ENCODE measurements at places on chromosomes 2 and 18.

GRCh38 chr2:98790221-98790620 is 59.3 kb upstream of the MGAT4A start:
- peaks cover 5% of the 10 kb centered on the region for H3K27me3 ChIP-seq
- no peak for DNase-seq
- no peaks in the 10 kb centered on the region for H3K36me3 ChIP-seq
- H3K4me3 ChIP-seq: no peak overlapping the region

DNA sequence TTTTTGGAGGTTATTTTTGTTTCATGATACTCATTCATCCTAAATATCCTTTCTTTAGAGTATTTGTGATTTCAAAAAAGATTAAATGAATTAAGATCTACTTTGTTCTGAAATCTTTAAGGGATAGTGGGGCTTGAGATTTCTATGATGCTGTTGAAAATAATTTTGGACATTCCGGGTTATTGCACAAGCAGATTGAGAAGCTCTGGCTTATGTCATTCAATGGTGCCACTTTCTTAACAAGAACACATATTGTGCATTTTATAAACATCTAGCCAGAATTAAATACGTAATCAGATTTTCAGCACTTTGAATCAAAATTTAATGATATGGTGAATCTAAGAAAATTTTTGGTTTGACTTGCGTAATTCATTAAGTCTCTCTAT is 207.7 kb upstream of the COL3A1 start:
- no peak for DNase-seq
- H3K36me3 ChIP-seq: no peaks in the 10 kb centered on the region
- H3K27ac ChIP-seq: no peak overlapping the region
- no peak overlapping the region for H3K4me3 ChIP-seq

GRCh38 chr2:70560040-70560439 is 6.4 kb upstream of the TGFA start:
- no peak overlapping the region for H3K27ac ChIP-seq
- no peaks in the 10 kb centered on the region for H3K4me1 ChIP-seq
- no peaks in the 10 kb centered on the region for H3K36me3 ChIP-seq
- DNase-seq: no peak
- H3K27me3 ChIP-seq: peaks cover 51% of the 10 kb centered on the region
- no peak overlapping the region for H3K4me3 ChIP-seq

- no peak overlapping the region for H3K27ac ChIP-seq
- peaks cover 7% of the 10 kb centered on the region for H3K27me3 ChIP-seq
- no peak for DNase-seq
- H3K4me3 ChIP-seq: no peak overlapping the region
- no peaks in the 10 kb centered on the region for H3K4me1 ChIP-seq
These were observed 66.3 kb upstream of the RPE start for GRCh38 chr2:209936106-209936666.

DNA sequence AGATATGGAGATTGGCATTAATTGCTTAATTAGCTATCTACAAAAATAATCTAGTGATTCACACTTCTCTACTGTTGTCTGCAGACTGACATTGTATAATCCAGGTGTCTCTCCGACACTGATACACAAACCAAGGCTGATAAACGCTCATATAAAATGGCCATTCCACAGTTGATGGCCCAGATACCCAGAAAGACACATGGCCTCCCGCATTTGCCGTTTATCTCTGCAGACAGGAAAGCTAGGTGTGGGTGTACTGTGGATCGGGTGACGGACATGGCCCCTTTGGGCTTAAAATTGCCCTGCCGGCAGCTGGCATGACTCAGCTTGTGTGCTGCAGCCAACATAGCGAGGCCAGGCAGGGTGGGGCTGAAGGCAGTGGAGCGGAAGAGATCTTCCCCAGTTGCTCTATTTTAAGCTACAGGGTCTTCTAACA is 18.5 kb downstream of the PMAIP1 start:
- peaks cover 24% of the 10 kb centered on the region for H3K4me1 ChIP-seq
- peak; percentile 61 for DNase-seq
- peak overlapping the region; percentile 96 for H3K27ac ChIP-seq

DNA sequence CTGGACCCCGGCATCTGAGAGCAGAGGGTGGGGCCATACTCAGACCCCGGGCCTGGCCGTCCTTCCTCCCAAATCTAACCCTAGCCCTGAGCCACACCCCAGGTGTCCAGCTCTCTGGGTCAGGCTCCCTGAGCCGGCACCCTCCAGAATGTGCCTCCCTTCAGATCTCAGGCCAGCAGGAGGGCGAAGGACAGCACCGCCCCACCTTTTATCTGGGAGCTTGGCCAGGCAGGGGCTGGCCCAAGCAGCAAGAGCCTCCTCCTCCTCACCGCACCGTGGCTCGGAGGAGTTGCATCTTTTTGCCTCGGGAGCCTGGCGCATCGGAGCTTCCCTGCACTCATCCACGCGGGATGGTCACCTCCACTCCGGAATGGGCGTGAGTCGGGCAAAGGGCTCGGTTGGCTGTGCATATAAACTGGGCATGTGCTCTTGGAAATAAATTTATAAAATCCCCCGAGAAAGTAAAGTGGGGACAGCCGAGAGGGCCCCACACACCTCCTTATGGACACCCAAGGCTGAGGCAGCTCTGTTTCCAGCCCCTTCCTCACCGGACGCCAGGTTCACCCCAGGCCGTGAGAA is 69.1 kb upstream of the CTDP1 start:
- H3K4me3 ChIP-seq: no peak overlapping the region
- no peaks in the 10 kb centered on the region for H3K4me1 ChIP-seq
- H3K36me3 ChIP-seq: no peaks in the 10 kb centered on the region
- no peak overlapping the region for H3K27ac ChIP-seq

DNA sequence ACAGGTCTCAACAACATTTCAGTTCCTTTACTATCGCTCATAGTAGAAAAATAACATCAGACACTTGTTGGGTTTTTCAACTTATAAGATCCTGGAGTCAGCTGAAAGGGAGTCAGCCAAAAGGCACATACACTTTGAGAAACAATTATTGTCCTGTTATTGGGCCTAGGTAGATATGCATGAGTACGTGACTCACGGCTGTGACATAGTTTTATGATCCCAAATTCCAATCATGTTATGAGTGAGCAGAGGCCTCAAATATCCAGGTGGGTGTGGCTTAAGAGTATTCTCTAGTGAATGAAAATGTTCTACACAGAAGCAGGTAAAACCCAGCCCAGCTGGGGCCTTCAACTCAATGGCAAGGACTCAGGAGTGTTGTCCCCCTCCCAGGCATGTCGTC is 27.2 kb downstream of the SERPINB8 start:
- no peaks in the 10 kb centered on the region for H3K4me1 ChIP-seq
- no peak for DNase-seq
- H3K4me3 ChIP-seq: no peak overlapping the region
- H3K27ac ChIP-seq: no peak overlapping the region
- H3K27me3 ChIP-seq: peaks cover 4% of the 10 kb centered on the region
- H3K36me3 ChIP-seq: peaks cover 15% of the 10 kb centered on the region

DNA sequence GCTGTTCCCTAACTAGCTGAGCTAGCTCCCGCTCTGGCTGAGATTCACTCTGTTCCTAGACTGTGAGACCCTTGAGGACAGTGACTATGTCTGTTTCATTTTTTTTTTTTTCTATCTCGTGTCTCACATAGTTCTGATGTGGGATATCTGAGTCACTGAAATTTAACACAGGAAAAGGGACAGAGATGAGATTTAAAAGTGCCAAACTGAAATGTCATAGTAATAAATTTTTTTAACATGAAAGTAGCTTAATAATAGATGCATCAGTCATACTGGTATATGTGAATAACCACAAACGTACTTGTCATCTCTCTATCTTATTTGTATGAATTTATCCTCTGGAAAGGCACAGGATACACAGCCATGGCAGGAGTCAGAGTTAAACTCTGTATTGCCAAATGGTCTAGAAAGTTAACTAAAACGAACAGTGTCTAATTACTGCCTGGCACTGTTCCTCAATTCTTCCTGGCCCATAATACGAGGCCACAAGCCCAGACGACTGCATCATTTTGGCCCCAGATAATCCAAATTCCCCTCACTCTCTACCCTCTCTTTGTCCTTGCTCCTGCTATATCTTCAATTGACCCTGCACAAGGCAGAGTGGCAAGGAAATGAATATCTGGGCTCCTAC is 87.5 kb downstream of the SATB2 start:
- no peak overlapping the region for H3K4me3 ChIP-seq
- no peak for DNase-seq
- H3K4me1 ChIP-seq: no peaks in the 10 kb centered on the region
- no peaks in the 10 kb centered on the region for H3K27me3 ChIP-seq
- no peaks in the 10 kb centered on the region for H3K36me3 ChIP-seq

- H3K36me3 ChIP-seq: no peaks in the 10 kb centered on the region
- H3K4me3 ChIP-seq: no peak overlapping the region
- H3K27ac ChIP-seq: no peak overlapping the region
- DNase-seq: no peak
These were observed 5.6 kb upstream of the SERPINB11 start for GRCh38 chr18:63697097-63697660.
